Naive thymus-derived CD8-positive, alpha-beta T cell (primary cell): ENCODE measurements at places on chromosomes 12 and 14. TPM values are rescaled to one million over a fixed set of nuclear protein-coding genes. Genes with fewer than 3 reads are reported as not detected.

- DNase-seq, result no peak
These were observed 447.5 kb downstream of the PCNX1 start for GRCh38 chr14:71354801-71355200.

- no peak for DNase-seq
These were observed 8.1 kb upstream of the BMAL2 start for GRCh38 chr12:27324530-27324929.

DNA sequence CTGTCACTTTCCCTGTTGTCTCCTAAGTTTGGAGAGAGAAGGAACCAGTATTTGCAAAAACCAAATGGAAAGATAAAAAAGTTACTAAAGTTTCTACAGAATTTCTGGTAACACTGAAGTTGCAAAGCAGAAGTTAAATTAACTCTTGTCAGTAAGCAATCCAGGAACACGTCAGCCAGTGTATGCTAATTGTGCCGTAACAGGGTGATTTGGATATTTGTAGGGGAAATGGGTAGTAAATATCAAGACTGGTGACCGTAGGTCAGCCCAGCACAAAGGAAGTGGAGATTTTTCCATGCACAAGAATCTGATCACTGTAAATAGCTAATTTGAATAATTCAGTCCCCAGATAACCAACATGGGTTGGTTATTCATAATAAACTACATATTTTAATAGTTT is 2.3 kb downstream of the CDKN1B start:
- DNase-seq, result no peak

- DNase-seq, result no peak
These were observed 24.4 kb downstream of the PITPNM2 start for GRCh38 chr12:123126294-123127181.

DNA sequence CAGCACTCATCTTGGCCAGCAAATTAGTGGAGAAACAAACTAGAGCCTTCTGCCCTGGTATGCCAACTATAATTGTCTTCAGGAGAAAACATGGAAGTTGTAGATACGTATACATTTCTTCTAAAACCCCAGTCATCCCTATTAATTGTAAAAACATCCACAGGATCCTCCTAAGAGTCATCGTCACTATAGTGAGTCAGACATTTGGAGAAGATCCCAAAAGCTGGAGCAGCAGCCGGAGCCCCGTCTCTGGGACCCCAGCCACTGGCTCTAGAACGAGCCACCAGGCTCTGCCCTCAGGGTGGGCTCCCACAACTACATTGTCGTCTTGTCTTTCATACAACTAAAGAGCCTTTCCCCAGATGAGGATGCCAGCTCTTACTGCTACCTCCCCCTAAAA is 15.5 kb downstream of the PRKAB1 start:
- DNase-seq, result no peak

Gene SLCO1B1
- polyA plus RNA-seq, result not detected

DNA sequence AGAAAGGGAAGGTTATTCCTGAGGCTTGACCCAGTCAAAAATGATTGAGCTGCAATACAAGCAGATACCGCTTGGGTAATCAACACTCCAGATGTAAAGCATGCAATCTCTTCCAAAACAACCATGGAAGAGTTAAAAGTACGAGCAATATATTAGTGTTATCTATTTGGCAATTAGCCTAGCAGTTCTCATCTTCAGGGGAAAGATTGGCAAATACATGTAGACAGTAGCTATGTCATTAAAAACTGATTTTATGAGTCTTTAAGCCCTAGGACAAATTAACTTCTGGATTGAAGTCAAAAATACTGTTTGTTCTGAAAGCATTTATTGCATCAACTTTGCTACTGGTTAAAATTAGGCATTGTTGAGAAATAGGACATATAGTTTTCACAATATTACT is 9.3 kb upstream of the GYS2 start:
- no peak for DNase-seq
